ENCODE measurements at places on chromosomes 5 and 9.

- no peak for DNase-seq
Observed at GRCh38 chr5:108278285-108279240, 103.3 kb downstream of the FBXL17 start.

DNA sequence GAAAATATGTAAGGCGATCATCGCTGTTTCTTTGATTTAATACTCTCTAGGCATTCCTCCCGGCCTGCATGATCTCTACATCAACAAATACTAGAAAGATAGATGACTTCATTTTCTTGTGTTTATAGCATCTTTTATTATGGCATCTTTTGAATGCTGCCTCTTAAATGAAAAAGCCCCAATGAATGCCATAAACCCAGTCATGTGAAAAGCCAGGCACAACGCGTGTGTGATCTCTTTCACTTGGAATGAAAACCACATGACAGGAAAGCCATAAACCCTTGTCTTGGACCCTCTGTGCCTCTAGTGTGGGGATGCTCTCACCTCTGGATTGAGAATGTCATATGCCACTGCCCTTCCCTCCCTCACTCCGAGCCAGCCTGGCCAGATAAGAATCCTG lies 476.2 kb downstream of the SEMA5A start:
- no peak for DNase-seq

GRCh38 chr5:126805063-126805462 lies 28.1 kb downstream of the LMNB1 start:
- DNase-seq: peak; percentile 35

GRCh38 chr5:8413975-8414374 lies 545.0 kb downstream of the MTRR start:
- no peak for DNase-seq

DNA sequence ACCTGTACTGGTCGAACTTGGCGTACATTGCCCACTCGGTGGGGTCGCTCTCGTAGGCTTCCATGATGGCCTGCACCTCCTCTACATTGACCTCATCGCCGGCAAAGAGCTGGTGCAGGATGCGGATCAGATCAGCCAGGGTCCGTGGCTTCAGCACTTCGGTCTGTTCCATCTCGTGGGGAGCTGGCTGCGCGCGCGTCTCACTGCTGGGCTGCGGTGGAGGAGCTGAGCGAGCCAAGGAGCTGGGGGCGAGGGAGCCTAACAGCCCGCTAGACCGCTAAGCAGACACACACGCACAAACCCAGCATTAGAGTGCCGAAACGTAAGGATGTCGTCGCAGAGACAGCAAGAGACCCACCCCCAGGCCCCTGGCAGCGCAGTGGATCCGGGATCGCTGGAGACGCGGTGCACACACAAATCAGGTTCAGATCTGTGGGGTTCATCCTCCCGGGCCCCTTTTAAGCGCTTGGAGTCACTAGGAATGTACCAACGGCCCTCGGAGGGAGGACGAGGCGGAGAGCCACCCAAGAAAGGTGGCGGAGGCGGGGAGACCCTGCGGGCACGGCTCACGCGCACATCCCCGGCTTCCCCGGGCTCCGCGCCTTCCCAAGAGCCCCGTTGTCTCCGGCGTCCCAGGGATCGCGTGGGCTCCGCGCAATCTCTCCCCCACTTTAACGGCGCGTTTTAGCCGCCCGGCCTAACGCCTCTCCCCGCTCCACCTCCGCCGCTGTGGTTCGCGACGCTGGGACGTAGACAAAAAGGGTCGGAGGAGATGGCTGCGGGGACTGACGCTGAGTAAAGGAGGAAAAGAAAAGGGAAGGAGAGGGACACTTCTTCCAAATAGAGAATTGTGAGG lies at the start of gene CDO1:
CDO1 (minus strand) TSS at position 434 of the 856 bp plus-strand sequence; CDS start at position 172, 262 bp downstream.
- no peak for DNase-seq

DNA sequence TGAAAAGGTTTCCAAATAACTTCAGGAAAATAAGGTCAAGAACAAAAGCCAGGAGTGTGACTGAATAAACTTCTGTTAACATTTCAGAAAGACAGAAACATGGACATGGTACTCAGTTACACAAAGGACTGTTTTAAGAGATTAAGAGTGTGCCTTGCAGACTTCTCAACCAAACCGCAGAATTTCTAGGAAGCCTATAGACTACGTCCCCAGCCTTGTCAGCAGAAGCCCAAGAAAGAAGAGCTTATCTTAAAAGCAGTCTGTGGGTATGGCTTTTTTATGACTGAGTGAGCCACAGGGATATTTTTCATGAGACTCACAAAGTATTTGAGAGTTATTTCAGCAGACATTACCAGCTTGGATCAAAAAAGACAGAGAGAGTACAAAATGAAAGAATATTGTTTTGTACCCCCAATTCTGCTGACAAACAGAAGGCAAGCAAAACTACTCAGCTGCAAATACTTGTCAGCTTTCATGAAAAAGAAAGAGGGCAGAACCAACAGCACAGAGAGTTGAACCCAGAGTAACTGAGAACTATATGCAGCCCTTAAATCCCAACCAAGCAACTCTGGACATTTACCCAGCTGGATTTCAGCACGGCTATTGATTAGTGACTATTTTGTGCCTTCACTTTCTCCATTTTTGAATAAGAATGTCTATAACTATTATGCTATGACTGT lies 711.0 kb upstream of the CTNND2 start:
- no peak for DNase-seq

DNA sequence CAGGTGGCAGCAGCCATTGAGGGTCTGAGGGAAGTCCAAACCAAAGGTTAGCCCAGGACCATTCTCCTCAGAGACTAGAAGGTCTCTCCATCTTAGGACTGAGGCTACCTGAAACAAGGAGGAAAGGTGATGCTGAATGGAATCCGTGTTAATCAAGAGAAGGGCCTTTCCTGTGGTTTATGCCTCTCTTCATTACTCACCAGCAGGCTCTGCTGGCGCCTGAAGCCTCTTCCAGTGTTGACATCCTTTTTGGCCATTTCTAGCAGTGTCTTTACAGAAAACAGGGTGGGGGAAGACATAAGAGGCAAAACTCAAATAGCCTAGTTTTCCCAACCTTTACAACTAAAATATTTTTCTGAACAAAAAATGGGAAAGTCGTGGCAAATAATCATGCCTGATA lies 98.0 kb downstream of the ENC1 start:
- DNase-seq: no peak

DNA sequence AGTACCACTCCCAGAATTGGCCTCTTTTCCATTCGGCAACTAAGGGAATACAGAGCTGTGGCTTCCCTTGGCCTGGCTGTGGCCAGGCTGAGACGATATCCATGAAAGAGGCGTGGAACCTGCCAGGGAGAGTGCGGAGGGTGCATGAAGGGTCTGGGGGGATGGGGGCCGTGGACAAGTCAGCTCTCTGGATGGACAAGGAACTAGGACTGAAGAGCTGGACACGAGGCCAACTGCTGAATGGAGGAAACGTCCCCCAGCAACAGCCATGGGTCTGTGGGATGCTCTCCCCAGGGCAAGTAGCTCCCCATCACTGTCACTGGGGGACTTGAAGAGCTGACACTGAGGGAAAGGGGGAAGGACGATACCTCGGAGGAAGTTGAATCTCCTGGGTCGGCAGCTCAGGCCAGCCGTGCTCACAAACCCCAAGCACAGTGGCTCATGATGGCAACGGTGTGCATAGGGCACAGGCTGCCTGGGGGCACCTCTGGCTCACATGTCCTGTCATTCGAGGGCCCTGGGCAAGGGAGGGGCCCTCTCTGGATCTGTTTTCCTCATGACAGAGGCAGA lies 4.1 kb upstream of the OLFM1 start:
- DNase-seq: no peak

GRCh38 chr9:14212697-14213420 lies 101.1 kb downstream of the NFIB start:
- DNase-seq: no peak

DNA sequence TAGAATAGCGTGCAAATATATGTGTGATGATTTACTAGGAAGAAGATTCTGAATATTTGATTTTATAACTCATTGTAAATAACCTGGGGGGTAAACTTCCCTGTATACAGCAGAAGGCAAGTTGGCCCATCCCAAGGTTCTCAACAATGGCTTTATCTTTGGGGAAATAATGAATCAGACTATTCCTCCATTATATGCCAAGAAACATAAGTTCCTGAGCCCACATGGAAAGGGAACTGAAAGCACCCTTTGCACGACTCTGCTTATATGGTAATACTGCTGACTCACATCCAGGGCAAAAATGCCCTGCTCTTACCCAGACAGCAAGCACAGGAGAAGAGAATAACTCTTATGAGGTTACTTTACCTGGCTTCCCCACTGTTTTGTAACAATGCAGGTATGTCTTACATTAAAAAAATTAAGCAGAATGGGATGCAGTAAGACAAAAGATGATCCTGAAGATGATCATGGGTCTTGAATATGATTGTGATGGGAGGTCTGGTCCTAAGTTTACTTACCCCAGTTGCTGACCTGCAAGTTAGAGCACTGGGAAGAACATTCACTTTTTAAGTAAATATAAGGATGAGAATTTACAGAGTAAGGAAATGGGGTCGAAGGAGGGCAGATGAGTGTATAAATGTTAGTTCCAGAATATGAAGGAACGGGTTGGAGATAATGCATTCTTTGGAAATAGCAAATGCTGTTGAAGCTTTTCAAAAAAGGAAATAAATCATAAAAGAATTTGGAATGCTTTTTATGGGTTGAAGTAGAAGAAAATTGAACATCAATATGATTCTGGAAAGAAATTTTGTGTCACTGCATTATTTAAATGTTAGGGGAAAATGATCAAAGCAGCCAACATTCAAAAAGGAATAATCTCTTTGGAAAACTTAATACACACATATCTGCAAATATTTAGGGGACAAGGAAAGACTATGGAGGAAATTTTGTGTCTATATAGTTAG lies 428.4 kb upstream of the MPDZ start:
- no peak for DNase-seq

DNA sequence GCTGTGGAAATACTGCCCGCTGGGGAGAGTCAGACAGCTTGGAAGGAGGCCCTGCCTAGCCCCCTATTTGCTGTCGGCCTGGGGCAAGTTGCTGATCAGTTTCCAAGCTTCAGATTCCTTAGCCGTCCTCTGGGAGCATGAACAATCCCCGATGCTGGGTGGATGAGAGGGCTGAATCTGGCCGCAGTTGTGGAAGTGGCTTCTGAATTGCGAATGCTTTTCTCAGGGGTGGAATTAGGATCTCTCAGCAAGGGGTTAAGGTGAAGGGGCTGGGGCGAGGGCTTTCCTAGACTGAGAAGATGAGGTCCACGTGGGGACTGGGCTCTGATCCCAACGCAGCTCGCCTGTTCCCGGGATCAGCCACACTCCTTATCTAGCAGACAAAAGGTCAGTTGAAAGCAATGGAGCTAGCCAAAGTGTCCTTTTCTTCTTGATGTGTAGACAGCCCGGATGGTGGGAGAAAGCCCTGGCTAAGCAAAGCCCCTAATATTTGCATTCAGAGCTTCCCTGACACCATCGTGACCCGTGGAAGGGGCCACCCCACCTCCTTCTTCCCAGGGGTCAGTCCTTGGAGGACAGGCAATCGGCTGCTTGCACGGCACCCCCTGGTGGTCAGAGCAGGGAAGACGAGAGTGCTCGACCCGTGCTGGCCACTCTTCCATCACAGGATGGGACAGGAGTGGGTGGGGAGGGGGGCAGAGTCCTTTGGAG lies 54.9 kb downstream of the COL15A1 start:
- peak; percentile 70 for DNase-seq

GRCh38 chr5:145701404-145701803 lies 133.7 kb downstream of the PRELID2 start:
- no peak for DNase-seq

DNA sequence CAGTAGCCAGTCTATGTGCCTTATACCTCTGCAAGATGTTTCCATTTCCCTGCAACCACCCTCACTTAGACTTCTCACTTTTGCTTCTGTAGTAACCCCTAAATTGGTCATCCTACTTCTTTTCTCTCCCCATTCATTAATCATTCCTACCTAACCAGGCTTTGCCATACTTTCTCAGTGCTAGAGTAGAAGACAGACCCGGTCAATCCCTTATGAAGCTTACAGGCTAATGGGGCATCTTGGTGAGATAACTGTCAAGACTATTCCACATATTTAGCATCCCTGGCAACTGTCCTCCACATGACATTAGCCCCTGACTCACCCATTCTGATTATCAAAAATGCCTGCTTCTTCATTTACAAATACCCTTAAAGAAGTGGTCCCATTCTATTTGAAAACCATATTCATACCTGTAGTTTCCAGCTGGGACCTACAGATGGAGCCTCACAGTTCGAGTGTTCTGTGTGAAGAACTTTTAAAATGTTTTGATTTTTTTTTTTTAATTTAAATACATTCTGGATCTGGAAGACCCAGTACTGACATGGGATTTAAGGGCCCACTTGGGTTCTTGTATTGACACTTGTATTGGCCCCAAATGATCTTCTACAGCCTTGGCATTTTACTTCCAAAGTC lies 21.0 kb downstream of the F2RL2 start:
- DNase-seq: no peak

- DNase-seq: peak; percentile 13
Observed at GRCh38 chr5:69268899-69269298, 34.2 kb downstream of the CDK7 start.

DNA sequence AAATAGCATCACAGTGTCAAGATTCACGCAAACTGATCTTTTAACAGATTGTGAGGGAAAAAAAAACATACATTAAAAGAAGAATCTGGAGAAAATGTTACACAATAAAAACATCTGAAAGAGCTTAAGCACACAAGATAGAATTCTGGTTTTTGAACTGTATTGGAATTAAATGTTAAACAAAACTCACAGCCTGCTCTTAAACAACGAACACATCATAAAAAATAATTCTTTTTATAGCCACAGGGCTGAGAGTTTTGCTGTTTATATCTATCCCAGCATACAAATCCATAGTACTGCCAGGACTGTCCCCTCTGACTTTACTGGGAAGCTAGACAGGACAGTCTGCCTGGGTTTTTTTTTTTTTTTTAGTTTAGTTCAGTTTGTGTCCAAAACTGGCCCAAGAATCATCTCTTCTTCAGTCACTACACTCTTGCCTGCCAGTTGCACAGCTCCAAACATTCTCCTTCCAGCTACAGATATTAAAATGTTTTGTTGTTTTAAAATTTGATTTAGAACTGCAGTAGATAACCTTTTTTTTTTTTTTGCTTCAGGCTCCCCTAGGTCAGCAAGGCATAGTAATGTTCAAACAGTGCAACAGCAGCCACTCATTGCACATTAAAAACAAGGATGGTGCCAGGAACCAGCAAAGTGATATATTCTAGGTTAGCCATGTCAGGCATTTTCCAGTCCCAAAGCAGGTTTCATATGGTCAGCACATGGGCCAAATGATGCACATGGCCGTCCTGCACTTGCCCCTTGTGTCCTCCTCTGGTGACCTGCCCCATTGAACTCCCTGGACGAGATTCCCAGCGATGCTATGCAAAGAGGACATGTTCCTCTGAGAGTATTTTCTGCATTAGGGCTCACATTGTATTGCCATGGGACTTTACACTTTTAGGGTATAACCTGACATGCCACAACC lies 173.6 kb downstream of the ARL15 start:
- no peak for DNase-seq
